ENCODE measurements at places on chromosomes 4 and X.

DNA sequence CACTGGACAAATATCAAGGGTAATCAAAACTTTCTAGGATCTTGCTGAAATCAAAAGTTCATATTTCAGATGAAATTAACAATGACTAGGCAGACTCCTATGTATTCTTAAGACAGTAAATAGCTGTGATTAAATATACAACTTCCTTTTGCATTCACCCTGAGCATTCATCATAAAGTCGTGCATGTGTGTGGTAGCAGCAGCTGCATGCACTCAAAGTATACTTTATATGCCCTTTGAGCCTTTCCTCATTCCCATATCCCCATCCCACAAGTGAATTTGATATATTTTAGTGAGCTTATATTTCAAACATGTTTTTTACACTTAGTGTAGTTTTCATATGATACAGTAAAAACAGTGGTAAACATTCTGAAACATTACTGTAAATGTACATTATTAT lies 959.0 kb downstream of the C4orf33 start:
- DNase-seq, result no peak

DNA sequence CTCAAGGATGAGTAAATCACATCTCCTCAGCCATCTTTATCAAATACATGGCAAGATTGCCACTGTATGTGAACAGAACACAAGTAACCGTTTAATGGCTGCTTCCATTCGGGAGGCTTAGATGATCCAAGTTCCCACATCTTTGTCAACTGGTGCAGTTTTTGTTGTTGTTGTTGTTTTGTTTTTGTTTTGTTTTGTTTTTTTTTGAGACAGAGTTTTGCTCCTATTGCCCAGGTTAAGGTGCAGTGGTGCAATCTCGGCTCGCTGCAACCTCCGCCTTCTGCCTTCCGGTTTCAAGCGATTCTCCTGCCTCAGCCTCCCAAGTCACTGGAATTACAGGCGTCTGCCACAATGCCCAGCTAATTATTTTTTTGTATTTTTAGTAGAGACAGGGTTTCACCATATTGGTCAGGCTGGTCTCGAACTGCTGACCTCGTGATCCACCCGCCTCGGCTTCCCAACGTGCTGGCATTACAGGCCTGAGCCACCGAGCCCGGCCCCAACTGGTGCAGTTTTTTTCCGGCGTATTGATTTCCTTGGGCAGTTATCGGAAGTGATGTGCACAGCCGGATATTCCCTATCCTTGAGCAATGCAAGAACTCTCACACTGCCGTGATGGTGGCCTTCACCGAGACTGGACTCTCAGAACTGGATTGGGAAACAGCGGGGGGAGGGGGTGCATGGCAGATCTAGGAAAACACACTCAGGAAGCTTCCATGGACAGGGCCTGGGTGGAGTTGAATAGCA lies 29.2 kb upstream of the TRIM2 start:
- no peak for DNase-seq

DNA sequence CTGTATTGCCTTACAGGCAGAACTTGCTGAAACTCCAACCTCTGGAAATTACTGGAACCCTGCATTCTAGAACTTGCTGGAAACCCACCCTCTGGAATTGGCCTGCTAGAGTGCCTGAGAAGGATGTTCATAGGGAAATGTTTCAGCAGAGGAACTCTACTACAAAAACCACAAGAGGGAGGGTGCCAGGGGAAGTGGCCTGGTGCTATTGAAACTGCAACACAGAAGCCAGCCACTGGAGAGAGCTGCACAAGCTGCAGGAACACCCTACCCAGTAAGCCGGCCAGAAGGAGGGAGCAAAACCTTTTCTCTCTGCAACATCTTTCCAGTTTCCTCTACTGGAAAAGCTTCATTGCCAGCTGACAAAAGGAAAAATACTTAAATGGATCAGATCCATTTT lies 2.5 kb upstream of the BRWD3 start:
- no peak for DNase-seq

GRCh38 chrX:102720237-102721168 lies at the start of gene GPRASP3:
Gene GPRASP3 (plus strand): TSS chrX:102720743. CDS start chrX:102748996, 28,253 bp downstream.
- DNase-seq, result peak; percentile 35

DNA sequence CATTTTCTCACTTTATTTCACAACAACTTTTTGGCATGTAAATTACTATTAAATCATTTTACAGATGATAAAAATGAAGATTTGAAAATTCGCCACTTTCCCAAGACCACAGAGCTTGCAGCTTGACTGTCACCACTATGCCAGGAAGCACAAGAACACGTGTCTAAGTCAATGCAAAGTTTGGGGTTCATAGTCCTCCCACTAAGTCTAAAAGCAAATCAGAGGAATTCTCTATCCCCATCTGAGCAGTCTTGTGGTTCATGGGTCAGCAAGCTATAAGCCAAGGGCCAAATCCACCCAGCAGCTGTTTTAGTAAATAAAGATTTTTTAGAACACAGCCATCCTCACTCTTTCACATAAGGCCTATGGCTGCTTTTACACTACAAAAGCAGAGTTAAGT lies 833.3 kb upstream of the INTU start:
- DNase-seq, result no peak

- DNase-seq, result no peak
Observed at GRCh38 chrX:140164391-140164790, 199.1 kb upstream of the CXorf66 start.

DNA sequence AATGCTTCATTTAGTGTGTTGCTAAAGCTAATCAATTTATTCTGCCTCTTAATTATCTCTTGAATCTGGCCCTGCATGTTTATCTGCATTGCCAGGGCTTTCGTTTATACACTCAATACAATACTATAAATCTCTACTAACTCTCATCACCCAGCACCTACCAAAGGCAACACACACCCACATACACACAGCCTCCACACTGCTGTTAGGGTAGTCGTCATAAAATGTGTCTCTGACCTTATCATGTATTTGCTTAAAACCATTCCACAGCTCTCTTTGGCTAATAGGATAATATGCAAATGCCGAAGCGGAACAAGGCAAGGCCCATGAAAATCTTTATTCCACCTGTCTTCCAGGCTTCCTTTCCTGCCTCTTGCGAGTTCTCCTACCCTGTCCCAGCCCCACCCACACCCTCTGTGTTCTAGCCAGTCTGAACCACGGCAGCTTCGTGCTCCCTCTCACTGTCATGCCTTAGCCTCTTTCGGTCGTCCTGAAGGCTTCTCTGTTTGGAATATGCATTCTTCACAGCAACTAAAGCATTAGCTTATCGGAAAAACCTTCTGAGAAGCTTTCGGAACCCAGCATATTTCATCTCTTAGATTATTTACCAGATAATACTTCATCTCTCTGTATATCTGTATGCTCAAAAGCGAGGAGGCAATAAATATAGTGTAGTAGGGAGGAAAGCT lies 333.5 kb downstream of the TENM3 start:
- DNase-seq, result no peak

DNA sequence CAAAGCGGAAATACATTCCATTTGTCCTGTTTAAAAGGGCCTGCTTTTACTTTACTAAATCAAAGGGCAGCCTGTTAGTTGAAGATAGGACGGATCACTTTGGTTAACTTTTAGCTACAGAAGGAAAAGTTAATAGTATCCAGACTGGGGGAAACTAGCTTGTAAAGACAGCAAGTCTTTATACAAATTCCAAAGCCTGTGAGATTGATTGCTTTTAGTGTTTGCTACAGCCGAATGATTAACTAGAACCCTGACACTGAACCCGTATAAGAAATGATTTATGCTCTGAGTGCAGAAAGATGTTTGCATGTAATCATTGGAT lies 93.4 kb downstream of the FRAS1 start:
- no peak for DNase-seq

DNA sequence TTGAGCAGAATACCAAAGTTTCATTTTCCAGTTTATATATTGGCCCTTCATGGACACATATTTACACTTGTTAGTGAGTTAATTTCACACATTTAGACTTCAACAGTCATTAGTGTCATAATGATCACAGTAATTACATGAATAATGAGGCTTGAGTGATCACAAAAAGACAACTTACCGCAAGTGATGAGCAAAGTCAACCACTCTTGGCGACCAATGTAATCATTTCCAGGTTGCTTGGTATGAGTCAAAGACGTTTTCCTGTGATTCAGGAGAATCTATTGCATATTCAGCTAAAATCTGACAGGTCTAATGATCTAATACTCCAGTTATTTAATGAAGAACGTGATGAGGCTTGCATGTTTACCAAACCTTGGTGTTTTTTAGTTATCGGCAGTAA lies 407.9 kb upstream of the TENM3 start:
- no peak for DNase-seq

- DNase-seq, result peak; percentile 24
Observed at GRCh38 chr4:140004549-140004895, 149.5 kb downstream of the MAML3 start.

DNA sequence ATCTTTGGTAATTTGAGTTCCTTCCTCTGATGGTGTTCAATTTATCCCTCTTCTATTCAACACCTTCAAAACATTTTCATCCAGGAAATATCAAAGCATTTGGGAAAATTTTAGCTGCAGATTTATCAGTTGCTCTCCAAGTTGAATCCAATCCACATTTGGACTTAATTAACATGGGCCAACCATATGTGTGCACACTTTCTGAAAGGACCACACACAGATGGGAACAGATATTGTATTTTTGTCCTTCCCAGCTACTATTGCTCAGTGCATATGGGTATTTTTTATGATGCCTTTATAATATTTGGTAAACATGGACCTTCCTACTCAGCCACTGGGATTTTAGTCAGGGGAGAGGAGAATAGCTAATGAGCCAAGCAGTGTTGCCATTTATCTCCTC lies 65.2 kb downstream of the GLRA2 start:
- no peak for DNase-seq

DNA sequence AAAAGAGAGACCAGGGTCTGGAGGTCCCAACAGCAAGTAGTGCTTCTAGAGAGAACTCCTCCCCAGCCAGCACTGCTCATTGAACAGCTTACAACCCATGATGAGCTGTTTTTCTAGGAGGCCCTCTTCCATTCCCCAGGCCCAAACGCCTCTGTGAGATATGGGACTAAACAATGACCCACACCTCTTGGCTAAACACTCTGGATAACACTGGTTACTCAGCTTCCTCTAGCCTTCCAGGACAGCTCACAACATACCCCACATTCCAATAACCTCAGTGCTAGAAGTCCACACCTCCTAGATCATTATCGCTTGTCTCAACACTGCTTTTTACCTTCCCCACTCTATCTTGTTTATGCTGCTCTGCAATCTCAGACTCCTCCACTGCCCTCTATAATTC lies 35.4 kb upstream of the PGRMC2 start:
- DNase-seq, result peak; percentile 82

DNA sequence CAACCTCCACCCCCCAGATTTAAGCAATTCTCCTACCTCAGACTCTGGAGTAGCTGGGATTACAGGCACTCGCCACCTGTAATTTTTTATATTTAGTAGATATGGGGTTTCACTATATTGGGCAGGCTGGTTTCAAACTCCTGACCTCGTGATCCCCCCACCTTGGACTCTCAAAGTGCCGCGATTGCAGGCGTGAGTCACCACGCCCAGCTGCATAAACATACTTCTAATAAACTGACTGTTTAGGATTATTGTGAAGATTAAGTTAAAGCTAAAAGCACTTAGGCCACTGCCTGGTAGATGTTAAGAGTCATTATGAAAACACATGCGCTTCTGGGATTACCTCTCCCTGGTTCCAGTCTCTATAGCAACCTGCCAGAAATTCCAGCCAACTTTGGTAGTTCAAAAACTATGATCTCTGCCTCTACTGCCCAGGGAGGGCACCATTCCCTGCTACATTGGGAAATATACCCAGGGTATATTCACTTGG lies 30.2 kb upstream of the GRIA3 start:
- DNase-seq, result no peak

DNA sequence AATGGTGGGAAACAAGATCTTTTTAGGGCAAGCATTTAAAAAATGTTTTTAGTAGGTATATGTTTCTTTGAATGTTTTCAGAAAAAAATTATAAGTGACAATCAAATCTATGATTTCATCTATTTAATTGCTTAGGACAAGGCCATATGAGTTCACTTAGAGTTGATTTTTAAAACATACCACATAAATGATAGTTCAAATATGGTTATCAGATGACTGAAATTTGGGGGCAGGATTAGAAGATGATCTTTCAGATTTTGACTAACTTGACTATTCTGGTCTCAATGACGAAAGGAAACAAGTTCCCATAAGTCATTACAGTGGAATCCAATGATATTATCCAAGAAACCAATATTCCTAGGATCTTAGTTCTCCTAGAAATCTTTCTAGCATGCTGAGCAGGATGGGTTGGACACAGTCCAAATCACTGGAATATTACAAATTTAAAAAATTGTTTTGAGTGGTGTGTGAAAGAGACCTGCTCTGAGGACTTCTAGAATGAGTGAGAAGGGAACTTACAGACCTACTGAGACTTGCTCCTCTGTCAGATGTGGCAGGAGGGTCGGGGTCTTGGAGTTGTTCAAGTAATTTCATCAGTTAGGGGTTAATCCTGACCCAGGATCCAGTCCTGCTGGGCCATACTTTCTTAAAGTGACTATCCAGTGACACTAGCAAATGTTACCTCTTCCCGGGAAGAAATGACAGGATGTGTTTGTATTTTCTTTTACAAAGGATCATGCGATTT lies 20.0 kb downstream of the RHOH start:
- no peak for DNase-seq

All from pulmonary artery endothelial cell (primary cell).